HuH-7.5 (cell line): ENCODE measurements at places on chromosomes 12 and 14.
A peak's percentile ranks its signal among the peaks of the same experiment; 100 is the strongest.

DNA sequence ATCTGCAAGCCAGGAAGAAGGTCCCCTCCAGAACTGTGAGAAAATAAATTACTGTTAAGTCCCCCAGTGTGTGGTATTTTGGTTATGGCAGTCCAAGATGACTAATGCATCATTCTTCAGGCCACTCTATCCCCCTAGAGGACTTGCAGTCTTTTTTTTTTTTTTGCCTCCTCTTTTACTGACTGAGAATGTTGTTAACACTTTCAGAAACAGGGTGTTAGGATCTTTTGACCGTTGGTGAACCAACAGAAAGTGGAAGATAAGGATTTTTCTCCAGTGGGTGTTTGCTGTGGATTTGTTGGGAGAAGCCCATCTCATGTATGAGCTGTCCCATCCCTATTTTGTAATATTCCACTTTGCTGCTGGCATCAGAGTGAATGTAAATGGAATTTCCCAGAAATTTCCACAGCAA lies 37.8 kb downstream of the MARK3 start:
- no peak for DNase-seq

DNA sequence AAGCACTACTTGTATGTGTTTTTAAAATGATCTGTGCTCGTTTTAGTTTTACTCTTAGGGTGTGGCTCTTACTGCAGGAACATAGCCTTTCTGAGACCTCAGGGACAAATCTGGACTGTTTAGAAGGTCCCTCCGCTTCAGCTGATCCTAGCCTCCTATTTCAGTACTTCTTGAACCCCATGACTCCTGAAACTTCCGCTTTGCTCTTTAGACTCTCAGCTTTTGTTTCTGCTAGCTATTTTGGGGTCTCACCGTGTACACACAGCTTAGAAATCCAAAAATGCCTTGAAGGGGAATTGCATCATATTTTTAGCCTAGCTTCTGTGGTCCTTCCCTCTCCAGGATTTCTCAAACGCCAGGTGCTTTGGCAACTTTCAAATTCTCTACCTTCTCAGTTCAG lies 8.3 kb downstream of the OR11G2 start:
- no peak for DNase-seq

DNA sequence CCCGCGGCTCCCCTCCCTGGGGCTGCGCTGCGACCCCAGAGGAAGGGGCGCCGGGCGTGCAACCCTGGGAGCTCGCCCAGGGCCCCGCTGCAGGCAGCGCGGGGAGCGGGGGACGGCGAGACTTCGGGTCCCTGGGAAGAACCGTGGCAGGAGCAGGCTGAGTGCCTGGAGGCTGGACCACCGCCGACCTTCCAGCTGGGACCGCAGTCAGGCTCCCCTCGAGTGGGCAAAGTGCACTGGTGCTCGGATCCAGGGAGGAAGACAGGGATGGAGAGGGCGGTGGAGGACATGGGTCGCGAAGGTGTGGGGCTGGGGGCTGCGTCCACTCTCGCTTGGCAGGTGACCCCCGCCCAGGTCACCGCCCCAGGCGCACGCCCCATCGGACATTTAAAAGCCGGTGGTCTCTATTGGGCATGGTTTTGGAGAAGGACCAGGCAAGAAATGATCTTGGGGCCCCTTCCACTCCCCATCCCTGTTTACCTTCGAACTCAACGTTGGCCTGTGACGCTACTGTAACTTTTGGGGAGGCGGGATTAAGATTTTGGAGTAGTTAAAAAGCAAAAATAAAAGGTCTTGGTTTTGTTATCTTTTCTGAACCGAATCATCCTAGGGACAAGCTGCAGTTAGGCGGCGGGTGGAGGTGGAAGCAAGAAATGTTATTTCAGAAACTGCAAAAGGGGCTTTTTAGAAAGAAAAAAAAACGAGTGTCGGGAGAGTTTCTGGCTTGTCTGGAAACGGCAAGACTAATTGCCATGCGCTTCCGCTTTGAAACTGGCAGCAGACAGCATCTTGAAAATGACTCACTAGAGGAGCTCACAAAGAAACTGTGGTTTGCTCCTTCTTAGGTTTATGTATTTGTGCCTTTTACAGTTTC lies 1.0 kb downstream of the ELK3 start:
- DNase-seq: peak; percentile 75

GRCh38 chr12:117076410-117077372 lies 22.5 kb downstream of the TESC start:
- no peak for DNase-seq

- DNase-seq: no peak
Observed at GRCh38 chr12:125220404-125221273, 155.4 kb downstream of the AACS start.

DNA sequence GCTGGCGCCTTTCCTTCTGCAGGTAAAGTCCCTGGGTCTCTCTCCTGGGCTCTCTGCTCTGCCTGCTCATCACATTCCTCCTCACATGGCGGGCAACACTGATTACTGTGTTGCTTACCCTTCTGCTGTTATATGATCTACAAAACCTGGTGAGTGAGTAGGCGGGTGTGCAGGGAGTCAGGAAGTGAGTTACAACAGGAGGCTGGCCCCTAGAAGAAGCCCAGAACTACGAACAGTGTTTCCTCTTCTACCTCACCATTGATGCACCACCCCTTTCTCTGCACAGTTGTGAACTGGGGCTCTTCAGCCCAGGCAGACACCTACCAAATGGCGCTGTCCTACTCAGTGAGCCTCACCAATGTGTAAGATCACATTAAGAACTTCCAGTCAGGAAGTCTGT lies 4.9 kb upstream of the KLHL33 start:
- no peak for DNase-seq

GRCh38 chr14:30803185-30803584 lies 71.2 kb upstream of the COCH start:
- no peak for DNase-seq

GRCh38 chr12:127280393-127281275 lies 986.3 kb upstream of the TMEM132C start:
- peak; percentile 16 for DNase-seq

DNA sequence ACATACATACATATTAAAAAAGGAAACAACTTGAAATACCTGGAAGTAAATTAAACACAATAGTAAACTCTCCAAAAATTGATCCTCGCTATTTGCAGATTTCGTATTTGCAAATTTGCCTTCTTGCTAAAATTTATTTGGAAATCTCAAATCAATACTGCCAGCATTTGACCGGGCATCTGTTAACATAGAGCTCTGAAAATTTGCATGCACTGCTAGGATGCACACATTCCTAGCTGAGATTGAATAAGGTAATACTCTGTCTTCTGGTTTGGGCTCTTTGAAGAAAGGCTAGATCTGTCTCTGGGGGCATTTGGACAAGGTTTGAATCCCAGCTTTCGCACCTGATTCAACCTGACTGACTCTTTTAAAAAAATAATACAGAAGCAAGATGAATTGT lies 729.1 kb upstream of the MGAT4C start:
- DNase-seq: no peak

- DNase-seq: no peak
Observed at GRCh38 chr14:80381807-80382363, 170.6 kb upstream of the DIO2 start.

DNA sequence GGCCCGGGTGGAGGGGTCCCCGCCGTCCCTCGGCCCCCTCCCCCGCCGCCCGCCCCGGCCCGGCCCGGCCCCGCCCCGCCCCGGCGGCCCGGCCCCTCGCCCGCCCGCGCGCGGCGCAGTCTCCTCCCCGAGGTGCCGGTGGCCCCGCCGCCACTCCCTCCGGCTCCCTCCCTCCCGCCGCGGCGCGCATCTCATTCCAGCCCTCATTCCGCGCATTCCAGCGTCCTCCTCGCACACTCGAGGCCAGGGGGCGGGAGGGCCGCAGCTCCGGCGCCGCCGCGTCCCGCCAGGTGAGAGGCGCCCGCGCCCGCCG lies at the start of gene TEAD4:
TEAD4 (plus strand) TSS at position 206 of the 313 bp plus-strand sequence.
- DNase-seq: peak; percentile 97

DNA sequence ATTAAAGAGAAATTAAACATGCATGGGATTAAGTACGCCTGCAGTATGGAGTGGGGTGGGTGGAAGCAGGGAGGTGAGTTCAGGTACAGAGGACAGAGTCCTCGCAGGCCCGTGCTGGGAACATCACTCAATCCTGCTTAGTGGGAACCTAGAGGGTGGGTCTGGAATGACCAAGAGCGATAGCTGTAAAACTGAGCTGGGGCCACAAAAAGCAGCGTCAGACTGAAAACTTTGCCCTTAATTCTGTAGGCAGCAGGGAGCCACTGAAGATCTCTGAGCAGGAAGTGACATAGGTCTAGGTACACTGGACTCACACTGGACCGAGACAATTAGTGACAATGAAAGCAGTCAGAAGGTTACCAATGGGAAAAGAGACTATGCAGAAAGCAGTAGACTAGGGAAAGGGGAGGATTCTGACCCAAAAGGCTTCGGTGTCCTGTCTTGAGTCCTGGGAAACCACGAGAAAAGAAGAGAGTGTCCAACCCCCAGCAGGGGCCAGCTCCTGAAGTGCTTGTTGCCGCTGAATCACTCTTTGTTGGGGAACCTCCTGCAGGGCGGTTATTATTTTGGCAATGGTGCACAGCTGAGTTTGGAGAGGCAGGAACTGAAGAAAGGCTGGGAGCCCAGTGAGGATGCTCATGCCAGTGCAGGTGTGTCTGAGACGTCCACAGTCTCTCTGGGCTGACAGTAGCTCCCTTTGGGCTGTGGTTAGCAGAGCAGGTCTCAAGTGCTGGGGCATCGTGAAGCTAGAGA lies 97.4 kb downstream of the PLXNC1 start:
- DNase-seq: no peak

GRCh38 chr12:74337951-74338350 lies 199.7 kb upstream of the ATXN7L3B start:
- no peak for DNase-seq

DNA sequence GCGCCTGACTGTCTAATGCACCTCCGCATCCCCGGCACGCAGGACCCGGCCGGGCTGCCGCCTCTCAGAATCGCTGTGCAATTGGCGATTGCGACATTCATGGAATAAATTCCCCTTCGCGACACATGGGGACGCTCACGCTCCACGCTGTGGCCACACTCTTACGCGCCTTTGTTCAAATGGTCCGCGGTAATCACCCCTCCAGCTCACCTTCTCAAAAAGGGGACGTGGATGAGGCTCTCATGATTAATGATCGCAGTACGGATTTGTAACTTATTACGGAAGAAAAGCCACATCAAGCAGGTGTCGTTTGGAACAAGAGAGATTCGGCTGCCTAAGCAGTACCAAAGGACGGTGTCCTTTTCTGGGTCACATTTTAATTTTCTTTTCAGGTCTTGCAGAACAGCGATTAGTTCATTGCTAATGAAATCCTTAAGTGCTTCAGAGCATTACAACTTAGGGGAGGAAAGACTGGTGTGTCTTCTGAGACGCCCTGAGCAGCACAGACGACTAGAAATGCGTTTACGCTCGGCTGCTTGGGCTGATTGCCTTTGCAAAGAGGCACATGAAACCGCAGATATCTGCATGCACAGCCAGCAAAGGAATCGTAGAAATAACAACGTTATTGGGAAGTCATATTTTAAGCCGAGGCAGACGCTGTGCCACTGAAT lies 37.3 kb upstream of the ADGRD1 start:
- peak; percentile 51 for DNase-seq

GRCh38 chr12:68137335-68137830 lies 22.2 kb downstream of the IFNG start:
- no peak for DNase-seq
